ENCODE measurements at places on chromosomes 5 and 9.

- no peak for DNase-seq
Observed at GRCh38 chr5:55773057-55773456, 35.2 kb downstream of the DDX4 start.

- DNase-seq: no peak
Observed at GRCh38 chr5:140305471-140305870, 2.6 kb upstream of the PFDN1 start.

- peak; percentile 14 for DNase-seq
Observed at GRCh38 chr5:59317023-59317773, 576.3 kb downstream of the PDE4D start.

GRCh38 chr9:28714188-28714587 is 1140.9 kb upstream of the C9orf72 start:
- no peak for DNase-seq

DNA sequence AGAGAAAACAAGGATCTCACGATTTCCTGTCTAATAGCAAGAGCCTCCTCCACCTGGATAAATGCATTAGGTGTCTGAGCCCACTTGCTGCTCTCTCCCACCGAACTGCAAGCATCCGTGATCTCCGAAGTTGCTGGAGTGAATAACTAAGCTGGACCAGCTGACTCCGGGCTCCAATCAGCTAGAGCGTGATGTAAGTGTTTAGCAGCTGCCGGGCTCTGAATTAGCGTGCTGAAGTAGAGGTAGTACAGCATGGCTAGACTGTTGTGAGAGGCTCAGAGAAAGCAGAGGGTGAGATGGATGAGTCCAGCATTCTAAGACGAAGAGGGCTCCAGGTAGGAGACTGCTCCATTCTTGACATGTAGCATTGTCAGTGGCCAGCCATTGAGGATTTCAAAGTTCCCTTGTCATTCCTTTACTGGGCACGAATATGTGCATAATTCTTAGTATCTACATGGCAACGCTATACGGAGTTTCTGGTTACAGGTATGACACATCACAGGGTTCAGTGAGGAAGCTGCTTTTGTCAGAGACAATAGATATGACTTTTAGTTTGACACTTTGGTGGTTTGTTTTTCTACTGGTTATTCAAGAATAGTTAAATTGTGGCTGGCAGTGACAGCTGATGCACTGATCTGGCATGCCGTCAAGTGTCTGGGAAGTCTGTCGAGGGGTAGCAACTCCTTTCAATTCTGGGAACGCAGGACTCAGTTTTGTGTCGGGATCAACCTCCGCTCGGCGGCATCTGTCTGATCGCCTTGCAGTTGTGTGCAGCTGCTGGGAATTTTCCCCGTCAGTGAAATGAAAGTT is 232.6 kb downstream of the MAST4 start:
- peak; percentile 87 for DNase-seq

- no peak for DNase-seq
Observed at GRCh38 chr9:111922324-111923013, 25.9 kb downstream of the UGCG start.

- no peak for DNase-seq
Observed at GRCh38 chr5:175701797-175702196, 43.9 kb downstream of the HRH2 start.

- no peak for DNase-seq
Observed at GRCh38 chr9:101478906-101479305, 43.3 kb upstream of the ALDOB start.

- peak; percentile 91 for DNase-seq
Observed at GRCh38 chr5:88203981-88204750, 64.5 kb downstream of the TMEM161B start.

DNA sequence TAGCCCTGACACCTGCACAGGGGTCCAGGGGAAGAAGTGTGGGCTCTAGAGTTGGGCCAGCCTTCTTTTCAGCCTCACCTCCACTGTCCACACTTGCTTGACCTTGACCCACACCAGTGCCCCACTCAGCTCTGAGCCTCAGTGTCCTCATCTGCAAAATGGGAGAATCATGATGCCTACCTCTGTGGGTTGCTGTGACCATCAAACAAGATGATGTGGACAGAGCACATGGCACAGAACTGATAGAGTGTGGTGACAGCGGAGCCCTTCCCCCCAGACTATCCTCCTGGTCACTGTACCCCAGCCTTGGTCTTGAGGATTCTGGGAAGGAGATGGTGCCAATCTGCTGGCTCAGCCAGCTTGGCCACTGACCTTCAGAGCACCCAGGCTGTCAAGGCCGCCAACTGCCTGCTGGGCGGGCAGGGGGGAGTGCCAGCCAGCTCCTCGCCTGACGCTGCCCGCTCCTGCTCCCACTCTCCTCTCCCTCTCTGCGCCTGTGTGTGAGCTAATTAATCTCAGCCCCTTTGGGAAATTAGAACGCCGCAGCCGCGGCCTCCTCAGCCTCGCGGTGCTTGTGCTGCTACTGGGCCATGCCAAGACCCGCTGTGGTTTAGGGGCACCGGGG is 16.7 kb downstream of the CXXC5 start:
- DNase-seq: peak; percentile 33

DNA sequence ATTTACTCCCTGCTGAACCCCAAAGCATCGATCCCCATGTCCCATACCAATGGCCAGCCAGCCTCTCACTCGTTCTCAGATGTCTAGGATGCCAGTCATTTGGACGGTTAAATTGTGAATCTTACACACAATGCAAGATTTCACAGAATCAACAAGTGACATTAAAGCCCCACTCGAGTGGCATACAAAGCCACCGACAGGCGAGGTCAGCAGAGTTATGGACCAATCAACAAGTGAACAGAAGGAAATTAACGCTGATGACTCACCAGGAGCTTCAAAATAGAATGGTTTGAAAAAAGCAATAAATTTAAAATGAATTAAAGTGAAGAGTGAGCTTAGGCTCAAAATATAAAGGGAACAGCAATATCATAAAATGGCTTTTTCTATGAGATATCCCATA is 8.2 kb upstream of the RUFY1 start:
- DNase-seq: no peak

DNA sequence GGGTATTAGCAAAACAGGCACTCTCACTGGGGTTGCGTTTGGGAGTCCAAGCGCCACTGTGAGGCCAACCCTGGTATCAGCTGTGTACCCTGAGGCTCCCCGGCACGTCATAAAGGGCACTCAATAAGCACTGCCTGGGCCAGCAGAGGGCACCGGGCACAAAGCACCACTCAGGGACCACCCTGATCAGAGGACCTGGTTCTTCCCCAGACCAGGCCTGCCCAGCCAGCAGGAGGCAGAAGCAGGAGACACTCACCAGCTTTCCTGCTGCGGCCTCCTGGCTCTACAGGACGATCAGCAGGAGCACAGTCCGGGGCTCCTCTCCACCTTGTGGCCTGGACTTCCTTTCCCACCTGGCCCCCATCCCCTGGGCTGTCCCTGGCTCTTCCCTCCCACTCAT is 12.6 kb downstream of the MGAT1 start:
- no peak for DNase-seq

GRCh38 chr5:125267636-125268248 is 521.3 kb upstream of the ZNF608 start:
- DNase-seq: peak; percentile 11

- no peak for DNase-seq
Observed at GRCh38 chr5:164336276-164336675, 830.9 kb downstream of the MAT2B start.

GRCh38 chr5:66742083-66742895 is 146.1 kb downstream of the MAST4 start:
- no peak for DNase-seq

DNA sequence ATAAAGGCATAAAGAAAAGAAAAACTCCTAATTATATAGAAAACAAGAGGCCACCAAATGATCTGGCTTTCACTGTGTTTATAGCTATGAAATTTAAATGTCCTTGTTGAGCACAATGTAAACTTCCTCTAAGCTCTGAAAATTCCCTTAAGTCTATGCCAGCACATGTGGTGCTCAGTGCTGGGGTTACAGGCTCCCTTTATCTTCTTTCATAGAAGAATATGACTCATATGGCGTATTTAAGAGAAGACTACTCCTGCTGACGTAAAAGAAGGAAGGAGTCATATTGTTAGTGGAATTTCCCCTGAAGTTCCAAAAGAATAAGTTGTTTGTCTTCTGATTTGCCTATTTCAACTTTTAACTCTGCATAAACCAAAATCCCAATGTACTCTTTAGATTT is 30.4 kb downstream of the RNF145 start:
- peak; percentile 86 for DNase-seq

DNA sequence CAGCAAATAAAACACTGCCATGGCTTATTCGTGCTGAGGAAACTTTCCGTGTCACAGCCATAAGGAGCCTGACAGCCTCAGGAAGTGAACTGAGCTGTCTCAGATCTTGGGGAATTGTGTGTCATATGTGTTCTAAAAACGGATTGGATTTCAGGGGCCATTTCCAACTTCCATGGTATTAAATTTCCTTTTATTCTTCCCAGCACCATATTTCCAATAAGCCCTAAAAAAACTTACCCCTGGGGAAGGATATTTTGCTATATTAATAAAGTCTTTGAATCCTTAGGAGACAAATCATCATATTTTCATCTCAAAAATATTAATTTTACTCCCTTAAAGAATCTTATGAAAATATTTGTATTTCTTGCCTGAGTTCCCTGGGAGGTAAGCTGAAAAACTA is 93.9 kb downstream of the LHFPL2 start:
- DNase-seq: no peak

- DNase-seq: no peak
Observed at GRCh38 chr5:169408171-169408570, 107.2 kb upstream of the SLIT3 start.

DNA sequence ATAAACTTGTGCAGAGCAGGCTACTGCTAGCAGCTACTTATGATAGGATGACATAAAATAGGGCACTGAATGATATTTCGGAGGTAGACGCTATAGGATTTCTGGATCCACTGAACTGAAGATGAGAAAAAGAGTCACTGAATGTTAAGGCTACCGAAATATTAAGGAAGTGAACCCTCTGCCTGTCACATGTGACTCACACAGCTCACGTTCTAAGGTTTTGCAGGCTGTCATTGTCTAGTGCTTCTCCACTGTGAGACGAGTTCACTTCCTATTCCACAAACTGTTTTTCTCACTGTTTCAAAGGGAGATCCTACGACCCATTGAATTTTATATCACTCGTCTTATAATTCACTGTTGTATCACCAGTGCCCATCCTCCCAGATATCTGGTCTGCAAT is 100.8 kb downstream of the CTNND2 start:
- no peak for DNase-seq

GRCh38 chr9:122546196-122546595 is 6.7 kb upstream of the OR1N2 start:
- DNase-seq: no peak

GRCh38 chr5:175444905-175445456 is 999 bp upstream of the DRD1 start:
- no peak for DNase-seq

- DNase-seq: peak; percentile 42
Observed at GRCh38 chr5:67996596-67996995, 219.0 kb upstream of the PIK3R1 start.
